Left renal cortex interstitium (tissue), 4 donors: ENCODE measurements at places on chromosomes 6 and 20. TPM values are rescaled to one million over a fixed set of nuclear protein-coding genes. Genes with fewer than 3 reads are reported as not detected.

DNA sequence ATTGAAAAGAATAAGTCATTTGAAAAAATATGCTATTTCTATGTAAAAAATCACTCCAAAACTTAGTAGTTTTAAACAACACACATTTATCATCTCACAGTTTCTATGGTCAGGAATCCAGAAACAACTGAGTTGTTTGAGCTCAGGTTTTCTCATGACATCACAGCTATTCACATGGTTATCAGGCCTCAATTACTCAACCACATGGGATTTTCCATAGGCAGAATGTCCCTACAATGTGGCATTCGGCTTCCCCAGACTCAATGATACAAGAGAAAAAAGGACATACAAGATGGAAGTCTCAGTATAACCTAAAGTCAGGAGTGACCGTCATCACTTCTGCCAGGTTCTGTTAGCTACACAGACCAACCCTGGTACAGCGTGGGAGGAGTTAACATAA is 3.4 kb upstream of the SLC35D3 start:
- DNase-seq: no peak

Gene CTAGE9
- polyA plus RNA-seq: 0.40 TPM

GRCh38 chr20:5395932-5396727 is 79.4 kb upstream of the PROKR2 start:
- no peak for DNase-seq

DNA sequence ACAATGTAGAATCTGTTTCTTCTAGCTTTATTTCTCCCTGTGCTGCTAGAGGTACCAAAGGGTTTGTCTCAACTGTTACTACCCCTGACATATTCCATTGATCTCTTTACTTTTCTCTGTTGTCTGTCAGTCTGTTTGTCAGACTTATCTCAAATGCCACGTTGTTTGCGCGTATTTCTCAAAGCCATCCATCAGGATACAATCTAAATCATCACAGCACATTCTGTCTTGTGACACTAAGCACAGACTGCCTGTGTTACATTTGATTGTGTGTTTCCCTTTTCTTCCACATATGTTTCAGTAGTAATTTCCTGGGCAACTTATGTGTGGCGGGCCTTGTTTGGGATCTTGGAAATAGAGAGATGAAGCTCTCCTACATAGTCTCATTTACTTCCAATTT is 30.2 kb upstream of the SERINC3 start:
- DNase-seq: no peak

- no peak for DNase-seq
Measured at GRCh38 chr6:93417421-93418013, 1.8 kb downstream of the EPHA7 start.

DNA sequence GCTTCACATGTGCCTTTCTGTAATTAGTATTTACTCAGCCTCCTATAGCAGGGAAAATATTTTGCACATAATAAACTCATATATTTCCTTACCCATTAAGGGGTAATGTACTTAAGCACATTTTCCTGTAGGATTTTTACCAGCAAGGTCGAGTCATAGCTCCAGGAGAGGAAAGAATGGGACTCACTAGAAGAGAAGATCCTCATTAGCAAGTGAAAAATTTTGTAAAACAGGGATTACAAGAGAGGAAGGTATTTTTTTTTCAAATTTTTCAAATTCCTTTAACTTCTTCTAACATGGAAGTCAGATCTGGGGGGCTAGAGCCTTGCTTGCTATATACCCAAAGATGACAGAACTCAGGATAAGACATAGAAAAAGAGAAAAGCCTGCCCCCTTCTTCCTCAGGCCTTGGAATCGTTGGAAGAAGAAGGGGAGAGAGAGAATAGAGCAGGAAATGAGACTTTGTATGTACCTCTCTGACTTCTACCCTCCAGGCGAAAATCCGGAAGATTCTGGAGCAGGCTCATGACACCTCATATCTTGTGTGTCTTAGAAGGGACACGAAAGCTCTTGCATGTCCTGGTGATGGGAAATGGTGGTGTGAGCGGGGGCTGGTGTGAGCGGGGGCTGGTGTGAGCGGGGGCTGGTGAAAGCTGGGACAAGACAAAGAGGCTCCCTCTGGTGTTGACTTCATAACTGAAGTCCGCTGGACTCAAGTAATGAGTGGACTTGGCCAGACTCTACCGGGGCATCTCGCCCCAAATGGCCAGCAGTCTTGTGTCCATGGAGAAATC is 256.9 kb upstream of the PLCB4 start:
- no peak for DNase-seq

DNA sequence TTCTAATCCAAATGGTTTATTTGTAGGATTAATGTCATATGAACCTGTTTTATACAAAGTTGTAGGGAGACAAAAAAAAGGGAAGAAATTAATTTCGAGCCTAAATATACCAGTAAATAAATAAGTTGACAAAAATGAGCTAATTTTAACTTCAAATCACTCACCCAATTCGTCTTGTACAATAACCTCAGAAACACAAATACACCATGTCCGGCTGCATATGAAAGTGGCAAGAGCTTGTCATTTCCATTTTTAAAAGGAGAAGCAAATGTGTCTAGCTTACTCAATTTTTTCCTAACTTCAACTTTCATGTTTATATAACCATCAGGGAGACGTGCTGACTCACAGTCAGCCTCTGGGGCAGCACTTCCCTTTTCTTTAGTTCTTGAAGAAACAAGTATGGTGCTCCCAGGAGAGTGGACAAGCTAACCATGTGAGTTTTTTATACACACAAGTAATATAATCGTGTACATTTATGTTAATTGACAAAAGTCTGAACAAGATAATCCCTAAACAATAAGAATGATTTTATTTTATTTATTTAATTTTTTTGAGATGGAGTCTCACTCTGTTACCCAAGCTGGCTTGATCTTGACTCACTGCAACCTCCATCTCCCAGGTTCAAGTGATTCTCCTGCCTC is 55.5 kb upstream of the SGK1 start:
- DNase-seq: no peak

Gene HTR1B
- polyA plus RNA-seq: 0.39 TPM

DNA sequence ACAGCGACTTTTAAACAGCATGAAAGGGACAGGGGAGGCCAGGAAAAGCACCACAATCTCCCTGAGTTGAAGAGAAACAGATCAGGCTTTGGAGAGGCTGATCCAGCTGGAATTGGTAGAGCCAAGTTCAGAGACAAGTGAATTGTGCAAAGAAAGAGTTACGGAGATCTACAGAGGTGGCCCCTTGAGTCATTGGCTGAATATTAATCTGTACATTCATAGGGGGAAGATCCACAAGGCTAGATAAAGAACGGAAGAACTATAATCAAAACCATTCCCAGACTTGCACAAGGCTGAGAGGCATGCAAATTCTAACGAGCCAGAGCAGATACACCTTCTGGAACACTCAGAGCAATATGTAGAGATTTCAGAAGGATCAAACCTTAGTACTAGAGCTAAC is 14.2 kb upstream of the FOXQ1 start:
- no peak for DNase-seq

- DNase-seq: no peak
Measured at GRCh38 chr6:130981409-130981808, 81.6 kb downstream of the EPB41L2 start.

DNA sequence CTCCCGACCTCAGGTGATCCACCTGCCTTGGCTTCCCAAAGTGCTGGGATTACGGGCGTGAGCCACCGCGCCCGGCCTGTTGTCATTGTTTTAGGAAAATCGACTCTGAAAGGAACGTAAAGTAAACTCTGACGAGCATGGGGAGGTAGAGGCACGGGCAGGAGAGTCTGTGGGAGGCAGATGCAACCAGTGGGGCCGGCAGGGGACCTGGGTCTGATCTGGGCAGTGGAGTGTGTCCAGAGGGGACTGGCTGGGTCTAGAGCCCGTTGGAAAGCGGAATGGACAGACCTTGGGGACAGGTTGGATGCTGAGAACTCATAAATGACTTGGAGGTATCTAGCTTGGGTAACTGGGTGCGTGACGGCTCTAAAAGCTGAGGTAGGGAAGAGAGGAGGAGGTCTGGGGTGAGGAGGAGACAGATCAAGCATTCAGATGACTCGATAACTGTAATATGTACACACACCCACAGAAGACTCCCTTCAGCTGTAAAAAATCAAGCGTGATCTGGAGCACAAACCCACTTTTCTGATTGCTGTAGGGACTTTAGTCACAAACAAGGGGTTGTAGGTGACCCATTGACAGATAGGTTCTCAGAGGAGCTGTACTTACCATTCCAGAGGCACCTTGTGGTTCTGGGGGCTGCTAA is 22.4 kb downstream of the MANBAL start:
- no peak for DNase-seq

DNA sequence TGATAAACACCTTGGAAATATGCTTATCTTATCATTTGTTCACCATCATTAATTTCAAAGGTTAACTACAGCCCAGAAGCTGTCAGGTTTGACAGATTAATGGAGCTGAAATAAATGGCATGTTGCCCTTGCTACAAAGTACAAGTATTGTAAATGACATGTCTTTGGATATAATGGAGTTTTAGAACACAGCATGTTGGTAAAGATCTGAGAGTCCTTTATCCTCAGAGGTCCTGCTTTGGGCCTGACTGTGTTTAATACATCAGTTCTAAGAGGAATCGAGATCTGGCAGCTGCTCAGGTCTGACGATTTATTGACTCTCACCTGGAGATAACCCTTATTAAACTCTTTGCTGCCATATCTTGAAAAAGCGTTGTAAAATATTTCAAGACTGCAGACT is 222.7 kb upstream of the OPRM1 start:
- DNase-seq: no peak

- no peak for DNase-seq
Measured at GRCh38 chr20:12068121-12068520, 150.4 kb downstream of the BTBD3 start.

GRCh38 chr20:48705240-48706115 is 122.3 kb downstream of the PREX1 start:
- no peak for DNase-seq

Gene LY6G5C
- 5.6 TPM for polyA plus RNA-seq

GRCh38 chr20:40945754-40946450 is 82.7 kb upstream of the TOP1 start:
- no peak for DNase-seq

GRCh38 chr6:139920776-139921100 is 546.3 kb upstream of the CITED2 start:
- DNase-seq: no peak

Gene MATN4
- 0.52 TPM for polyA plus RNA-seq

GRCh38 chr6:164085091-164086075 is 670.9 kb downstream of the QKI start:
- DNase-seq: no peak

Gene SUMO4
- polyA plus RNA-seq: 0.42 TPM

DNA sequence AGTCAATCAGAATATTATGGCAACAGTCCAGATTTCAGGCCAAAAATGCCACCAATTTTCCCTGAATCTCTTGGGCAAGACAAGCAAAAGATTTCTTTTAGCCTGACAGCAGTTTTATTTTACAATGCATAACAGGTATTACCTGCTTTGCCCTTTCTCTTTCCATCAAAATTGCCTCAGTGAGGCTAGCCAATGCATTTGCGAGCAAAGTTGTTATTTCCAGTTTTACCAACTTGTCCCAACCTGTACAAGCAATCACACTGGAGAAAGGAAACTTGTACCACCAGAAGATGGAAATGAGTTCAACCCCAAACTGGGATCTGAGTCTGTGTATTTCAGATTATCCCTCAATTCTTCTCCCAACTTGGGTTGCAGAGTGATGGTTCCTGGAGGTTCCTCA is 279.9 kb upstream of the CDYL start:
- DNase-seq: no peak

- no peak for DNase-seq
Measured at GRCh38 chr6:44247338-44248302, 719 bp downstream of the HSP90AB1 start.

DNA sequence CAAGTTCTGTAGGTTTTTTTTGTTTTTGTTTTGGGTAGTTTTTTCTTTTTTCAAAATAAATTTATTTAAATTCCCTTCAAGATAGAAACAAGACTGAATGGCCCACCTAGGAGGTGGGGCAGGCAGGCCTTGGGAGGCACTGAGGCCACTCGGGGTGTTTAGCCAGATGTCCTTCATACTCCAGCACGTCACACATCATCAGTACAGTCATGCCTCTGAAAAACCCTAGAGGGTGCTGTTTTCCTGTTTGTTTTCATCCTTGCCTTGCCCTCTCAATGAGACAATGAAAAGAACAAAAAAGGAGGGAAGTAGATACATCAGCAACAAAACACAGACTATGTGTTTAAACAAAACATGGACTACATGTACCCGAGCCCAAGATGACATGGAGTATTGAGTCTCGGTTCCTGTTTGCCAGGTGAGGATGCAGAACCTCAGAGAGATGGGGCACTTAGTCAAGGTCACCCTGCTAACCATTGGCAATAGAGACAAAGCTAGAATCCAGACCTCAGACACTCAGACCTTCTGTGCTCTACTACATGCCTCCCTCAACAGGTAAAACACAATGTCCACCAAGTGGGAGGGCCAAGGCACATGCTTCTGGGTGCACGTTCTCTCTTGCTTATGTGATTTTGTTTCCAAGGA is 26.8 kb upstream of the CLIC5 start:
- DNase-seq: no peak

DNA sequence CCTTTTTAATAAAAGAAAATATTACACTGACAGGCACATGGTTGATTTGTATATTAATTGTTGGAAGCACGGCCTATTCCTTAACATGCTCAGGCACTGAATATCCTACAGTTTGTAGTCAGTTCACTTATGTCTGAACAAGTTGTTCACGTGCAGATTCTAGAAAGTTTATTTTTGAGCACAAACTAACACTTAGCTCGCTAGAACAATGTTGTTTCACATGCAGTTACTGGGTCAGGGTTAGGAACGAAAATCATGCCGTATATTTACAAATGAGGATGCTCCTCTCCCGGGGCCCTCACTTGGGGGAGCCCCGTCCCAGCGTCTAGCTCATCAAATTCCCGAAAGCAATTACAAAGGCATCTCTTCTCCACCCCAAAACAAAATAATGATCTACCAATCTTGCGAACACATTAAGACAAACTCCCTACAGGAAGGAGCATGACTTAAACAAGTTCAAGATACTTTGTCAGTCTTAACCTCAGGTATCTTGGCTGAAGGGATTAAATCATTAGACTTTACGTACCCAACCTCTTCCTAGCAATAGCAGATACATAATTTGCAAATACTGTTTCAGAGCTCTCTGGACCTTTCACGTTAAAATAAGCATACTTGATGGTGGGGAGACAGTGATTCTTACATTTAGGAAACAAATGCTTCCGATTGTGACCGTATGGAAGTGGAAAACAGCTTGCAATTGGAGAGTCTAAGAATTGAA is 1.5 kb downstream of the MAP7 start:
- DNase-seq: no peak

GRCh38 chr20:34495307-34495706 is 20.9 kb upstream of the DYNLRB1 start:
- no peak for DNase-seq
